ENCODE measurements at places on chromosomes 3 and 15. TPM values are rescaled to one million over a fixed set of nuclear protein-coding genes. Genes with fewer than 3 reads are reported as not detected.

DNA sequence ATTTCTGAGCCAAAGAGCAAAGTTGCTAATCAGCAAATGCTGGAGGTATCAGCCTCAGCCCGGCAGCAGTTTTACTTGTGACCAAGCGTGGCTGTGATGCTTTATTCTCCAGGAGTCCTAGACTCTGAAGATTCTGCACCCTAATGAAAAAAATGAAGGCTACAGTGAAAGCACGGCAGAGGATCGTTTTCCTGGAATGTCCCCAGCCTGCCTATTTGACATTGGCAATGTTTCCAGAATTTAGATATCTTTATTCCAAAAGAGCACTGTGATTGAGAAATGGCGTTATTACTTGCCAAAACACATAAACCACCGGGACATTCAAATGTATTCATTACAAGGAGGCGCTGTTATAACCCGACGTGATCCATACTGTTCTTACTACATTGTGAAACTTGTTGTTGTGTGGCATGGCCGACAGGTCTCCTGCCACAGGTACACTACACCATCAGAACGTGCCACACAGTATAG lies 263.8 kb downstream of the SLCO3A1 start:
- no peak for DNase-seq
- H3K27me3 ChIP-seq, result peaks cover 5% of the 10 kb centered on the region
- no peak overlapping the region for H3K4me3 ChIP-seq

- no peaks in the 10 kb centered on the region for H3K36me3 ChIP-seq
- peaks cover 10% of the 10 kb centered on the region for H3K4me1 ChIP-seq
- H3K27ac ChIP-seq, result no peak overlapping the region
- no peak for DNase-seq
- H3K4me3 ChIP-seq, result no peak overlapping the region
- H3K27me3 ChIP-seq, result no peaks in the 10 kb centered on the region
Observed at GRCh38 chr3:179179979-179180759, 32.0 kb downstream of the PIK3CA start.

- H3K4me1 ChIP-seq, result no peaks in the 10 kb centered on the region
- no peak overlapping the region for H3K4me3 ChIP-seq
- no peaks in the 10 kb centered on the region for H3K27me3 ChIP-seq
- no peak overlapping the region for H3K27ac ChIP-seq
Observed at GRCh38 chr3:60803216-60804173, 447.8 kb downstream of the FHIT start.

DNA sequence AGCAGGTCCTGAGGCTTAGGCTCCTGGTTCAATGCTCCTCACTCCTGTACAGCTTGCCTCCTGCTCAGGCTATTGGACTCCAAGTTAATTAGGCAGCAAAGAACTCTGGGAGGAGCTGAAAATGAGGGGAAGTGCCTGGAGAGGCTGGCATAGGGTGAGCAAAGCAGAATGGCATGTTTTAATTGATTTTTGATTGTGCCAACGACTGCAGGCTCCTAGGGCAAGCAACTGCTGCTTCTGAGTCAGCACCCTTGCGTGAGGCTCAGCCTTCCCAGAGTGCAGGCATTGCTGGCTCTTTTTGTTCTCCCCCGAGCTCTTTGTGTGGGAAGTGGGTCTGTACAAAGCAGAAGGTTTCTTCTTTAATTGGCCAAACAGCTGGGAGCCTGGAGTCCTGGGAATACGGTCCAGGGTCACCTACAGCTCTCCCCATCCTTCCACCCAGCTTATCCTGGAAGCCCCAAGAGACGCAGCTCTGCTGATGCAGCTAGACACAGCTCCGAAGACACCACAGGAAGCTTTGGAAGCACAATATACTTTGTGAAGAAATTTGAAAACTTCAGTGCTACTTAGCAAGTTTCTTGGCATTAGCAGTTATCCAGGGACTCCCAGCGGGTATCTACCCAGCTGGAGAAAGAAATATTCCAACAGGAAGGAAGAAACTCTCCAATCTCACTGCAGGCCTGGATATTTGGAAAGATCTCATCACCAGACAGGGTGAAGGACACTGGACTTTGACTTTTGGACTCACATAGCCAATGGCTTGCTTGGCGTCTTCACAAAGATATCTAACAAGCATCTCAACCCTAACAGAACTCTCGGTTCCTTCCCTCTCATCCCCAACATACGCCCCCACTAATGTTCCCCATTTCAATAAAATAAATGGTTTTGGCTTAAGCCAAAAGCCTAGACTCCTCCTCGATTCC lies 76.8 kb downstream of the BDH1 start:
- no peak overlapping the region for H3K4me3 ChIP-seq
- H3K27ac ChIP-seq, result no peak overlapping the region
- H3K27me3 ChIP-seq, result peaks cover 14% of the 10 kb centered on the region
- no peak for DNase-seq
- H3K36me3 ChIP-seq, result no peaks in the 10 kb centered on the region

- H3K4me3 ChIP-seq, result no peak overlapping the region
- peaks cover 20% of the 10 kb centered on the region for H3K36me3 ChIP-seq
- no peak overlapping the region for H3K27ac ChIP-seq
- DNase-seq, result no peak
Observed at GRCh38 chr3:45567730-45568172, 26.8 kb upstream of the LIMD1 start.

DNA sequence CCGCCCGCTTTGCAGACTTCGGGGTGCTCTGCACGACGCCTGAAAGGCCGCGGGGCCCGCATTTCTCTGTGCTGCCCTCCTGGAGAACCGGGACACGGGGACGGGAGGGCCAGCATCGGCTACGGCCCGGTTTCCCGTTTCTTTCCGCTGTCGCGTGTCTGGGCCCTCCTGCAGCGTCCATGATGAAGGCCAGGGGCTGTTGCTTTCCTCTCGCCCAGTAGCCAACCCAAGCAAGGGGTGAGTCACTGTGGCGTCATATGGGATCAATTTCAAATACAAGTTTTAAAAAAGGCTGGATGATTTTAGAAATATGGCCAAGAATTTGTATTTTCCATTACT lies 435 bp downstream of the SLC35G2 start:
- H3K27ac ChIP-seq, result peak overlapping the region; percentile 100
- H3K27me3 ChIP-seq, result peaks cover 6% of the 10 kb centered on the region
- H3K4me3 ChIP-seq, result peak overlapping the region; percentile 100
- peak; percentile 40 for DNase-seq
- peaks cover 7% of the 10 kb centered on the region for H3K36me3 ChIP-seq

- H3K27me3 ChIP-seq, result no peaks in the 10 kb centered on the region
- H3K4me3 ChIP-seq, result no peak overlapping the region
- H3K36me3 ChIP-seq, result no peaks in the 10 kb centered on the region
- H3K4me1 ChIP-seq, result no peaks in the 10 kb centered on the region
- DNase-seq, result no peak
- no peak overlapping the region for H3K27ac ChIP-seq
Observed at GRCh38 chr3:48765376-48765775, 48.4 kb upstream of the IP6K2 start.

DNA sequence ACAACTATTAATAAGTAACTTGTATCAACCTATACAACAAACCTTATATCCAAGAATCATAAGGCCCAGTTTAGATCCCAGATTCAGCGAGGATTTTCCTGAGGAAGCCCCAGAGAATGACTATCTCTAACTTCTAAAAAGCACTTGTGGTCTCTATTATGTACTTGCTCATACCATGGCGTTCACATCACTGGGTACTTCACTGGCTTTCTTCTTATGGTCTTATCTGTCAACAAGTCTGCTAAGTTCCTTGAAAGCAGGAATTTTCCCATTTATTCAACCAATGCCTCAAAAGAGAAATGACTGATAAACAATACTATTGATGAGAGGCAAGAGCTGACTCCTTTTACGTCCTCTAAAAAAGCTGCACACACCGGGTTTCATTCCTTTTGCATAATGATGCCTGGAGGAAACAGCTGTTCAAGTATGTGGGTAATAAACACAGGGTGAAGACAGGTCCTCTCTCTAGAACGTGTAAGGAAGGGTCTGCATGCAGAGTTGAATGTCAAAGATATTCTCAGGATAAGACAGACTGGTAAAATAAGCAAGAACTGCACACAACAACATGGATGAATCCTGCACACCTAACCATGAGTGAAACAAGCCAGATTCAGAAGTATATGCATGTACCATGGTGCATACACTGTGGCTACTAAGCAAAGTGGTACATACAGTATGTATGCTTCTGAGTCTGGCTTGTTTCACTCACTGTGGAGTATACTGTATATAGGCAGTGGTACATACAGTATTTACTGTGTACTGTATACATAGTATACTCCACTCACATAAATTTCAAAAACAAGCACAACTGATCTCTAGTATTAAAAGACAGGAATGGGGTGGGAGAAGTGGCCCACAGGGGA lies 408.7 kb downstream of the SHQ1 start:
- no peak overlapping the region for H3K4me3 ChIP-seq
- H3K27me3 ChIP-seq, result no peaks in the 10 kb centered on the region
- peaks cover 22% of the 10 kb centered on the region for H3K4me1 ChIP-seq
- H3K36me3 ChIP-seq, result no peaks in the 10 kb centered on the region

DNA sequence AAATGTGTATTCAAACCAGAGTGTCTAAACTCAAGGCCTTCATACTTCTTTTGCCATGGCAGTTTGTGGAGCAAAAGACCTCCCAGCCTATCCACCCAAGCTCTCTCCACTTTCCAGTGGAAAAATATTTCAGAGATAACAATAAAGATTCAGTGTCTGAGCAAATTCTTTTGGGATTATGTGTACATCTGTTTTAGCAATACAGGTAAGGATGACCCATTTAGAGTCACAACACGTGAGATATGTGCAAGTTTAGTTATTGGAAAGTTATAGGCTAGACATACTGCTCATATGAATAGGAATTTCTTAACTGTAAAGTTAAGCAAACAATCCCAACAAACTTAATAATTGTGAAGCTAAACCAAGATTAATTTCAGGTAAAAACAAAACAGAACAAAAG lies 174.5 kb upstream of the LRIG1 start:
- peaks cover 2% of the 10 kb centered on the region for H3K27me3 ChIP-seq
- H3K4me3 ChIP-seq, result no peak overlapping the region
- DNase-seq, result no peak
- no peaks in the 10 kb centered on the region for H3K36me3 ChIP-seq

DNA sequence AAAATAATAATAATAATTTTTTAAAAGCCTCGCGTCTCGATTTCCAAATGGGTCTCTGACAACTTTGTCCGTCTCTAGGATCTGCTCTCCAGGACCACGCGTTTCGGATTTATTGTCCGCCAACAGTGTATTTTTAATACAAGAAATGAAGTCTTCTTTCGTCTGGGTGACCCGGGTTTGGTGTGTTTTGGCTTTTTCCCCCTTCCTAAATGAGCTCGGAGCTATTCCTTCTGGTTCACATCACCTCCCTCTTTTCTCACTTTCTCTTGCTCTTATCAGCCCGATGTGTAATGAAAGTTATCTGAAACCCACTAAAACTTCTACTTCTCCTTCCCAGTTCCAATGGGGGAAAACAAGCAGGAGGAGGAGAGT lies 516.7 kb downstream of the MECOM start:
- H3K4me3 ChIP-seq, result peak overlapping the region; percentile 89
- H3K36me3 ChIP-seq, result no peaks in the 10 kb centered on the region
- peaks cover 16% of the 10 kb centered on the region for H3K4me1 ChIP-seq
- H3K27ac ChIP-seq, result no peak overlapping the region
- peaks cover 8% of the 10 kb centered on the region for H3K27me3 ChIP-seq
- DNase-seq, result no peak

- H3K27ac ChIP-seq, result no peak overlapping the region
- H3K4me3 ChIP-seq, result no peak overlapping the region
- peaks cover 10% of the 10 kb centered on the region for H3K4me1 ChIP-seq
- DNase-seq, result no peak
- H3K27me3 ChIP-seq, result no peaks in the 10 kb centered on the region
Observed at GRCh38 chr3:35385271-35385670, 254.1 kb upstream of the ARPP21 start.

DNA sequence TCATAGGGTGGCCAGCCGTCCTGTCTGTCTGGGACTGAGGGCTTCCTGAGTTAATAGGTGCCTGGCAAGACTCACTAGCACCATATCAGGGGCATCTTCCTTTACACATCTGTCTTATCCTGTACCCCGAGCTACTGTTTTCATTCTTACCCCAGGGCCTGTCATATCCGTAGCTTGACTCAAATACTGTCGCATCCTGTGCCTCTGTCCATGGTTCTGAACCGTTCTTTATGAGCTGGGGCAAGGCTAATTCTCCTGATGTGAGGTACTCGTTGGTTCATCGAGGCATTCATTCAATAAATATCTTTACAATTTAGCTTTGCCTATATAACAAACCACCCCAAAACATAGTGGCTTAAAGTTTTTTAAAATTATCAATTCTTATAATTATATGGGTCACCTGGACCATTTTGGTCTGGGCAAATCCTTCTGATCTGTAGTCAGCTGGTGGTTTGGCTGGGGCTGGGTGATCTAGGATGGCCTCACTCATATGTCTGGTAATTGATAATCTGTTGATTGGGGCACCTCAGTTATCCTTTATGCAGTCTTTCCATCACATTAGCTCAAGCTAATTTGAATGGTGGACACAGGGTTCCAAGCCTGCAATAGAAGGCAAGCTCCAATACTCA lies 121.2 kb downstream of the TLE3 start:
- H3K4me3 ChIP-seq, result no peak overlapping the region
- no peaks in the 10 kb centered on the region for H3K36me3 ChIP-seq
- no peak for DNase-seq
- no peak overlapping the region for H3K27ac ChIP-seq

- peaks cover 16% of the 10 kb centered on the region for H3K36me3 ChIP-seq
- DNase-seq, result no peak
- H3K27me3 ChIP-seq, result no peaks in the 10 kb centered on the region
Observed at GRCh38 chr3:72077473-72078259, 292.7 kb upstream of the PROK2 start.

DNA sequence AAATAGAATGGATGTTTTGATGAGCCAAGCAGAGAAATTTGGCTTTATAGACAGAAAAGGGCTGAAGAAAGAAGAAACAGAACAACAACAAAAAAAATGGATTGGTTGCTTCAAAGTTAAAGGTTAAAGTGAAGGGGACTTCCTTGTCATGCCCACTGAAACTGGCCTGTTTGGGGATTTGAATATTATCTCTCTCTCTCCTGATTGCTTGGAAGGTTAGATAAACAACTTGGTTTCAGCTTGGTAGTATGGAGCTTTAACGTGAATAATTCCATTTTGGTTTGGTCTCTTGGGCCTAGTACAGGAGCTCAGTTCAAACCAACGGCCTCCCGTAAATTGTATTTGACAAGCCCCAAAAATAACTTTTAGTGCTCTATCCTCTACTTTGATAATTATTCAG lies 70.8 kb upstream of the MBNL1 start:
- H3K27me3 ChIP-seq, result no peaks in the 10 kb centered on the region
- H3K4me3 ChIP-seq, result no peak overlapping the region
- no peak overlapping the region for H3K27ac ChIP-seq
- no peak for DNase-seq
- no peaks in the 10 kb centered on the region for H3K36me3 ChIP-seq
- no peaks in the 10 kb centered on the region for H3K4me1 ChIP-seq

The RTP4 gene
- not detected for total RNA-seq

The GP5 gene
- 0.15 TPM for total RNA-seq

The CCDC54 gene
- total RNA-seq, result not detected

The CKMT1B gene
- 18.8 TPM for total RNA-seq

The SOX2 gene
- total RNA-seq, result 23.5 TPM

The MNS1 gene
- not detected for total RNA-seq

The GOLGA8G gene
- total RNA-seq, result not detected

The UBA3 gene
- 68.6 TPM for total RNA-seq

Measured in glutamatergic neuron (in vitro differentiated cells).